CD8-positive, alpha-beta T cell (primary cell): ENCODE measurements at places on chromosomes 12 and 14. TPM values are rescaled to one million over a fixed set of nuclear protein-coding genes. Genes with fewer than 3 reads are reported as not detected.

TAS2R9 gene
- not detected for total RNA-seq

TAS2R43 gene
- not detected for total RNA-seq

KLHDC1 gene
- total RNA-seq: 11.0 TPM

OR10A7 gene
- not detected for total RNA-seq

TMCC3 gene
- total RNA-seq: 2.4 TPM

MGAT2 gene
- total RNA-seq: 22.6 TPM

CCDC197 gene
- not detected for total RNA-seq

SIX4 gene
- not detected for total RNA-seq

SLC10A1 gene
- not detected for total RNA-seq

PCK2 gene
- total RNA-seq: 4.9 TPM

GALNT4 gene
- total RNA-seq: 5.3 TPM

TMBIM6 gene
- total RNA-seq: 289 TPM

KRT74 gene
- total RNA-seq: not detected
